ENCODE measurements at places on chromosomes 2 and 18. TPM values are rescaled to one million over a fixed set of nuclear protein-coding genes. Genes with fewer than 3 reads are reported as not detected.

DPP10 gene
- total RNA-seq, result not detected

RGPD6 gene
- total RNA-seq, result 33.9 TPM

CCL20 gene
- not detected for total RNA-seq

E2F6 gene
- 9.2 TPM for total RNA-seq

GALNT14 gene
- total RNA-seq, result 0.26 TPM

KIDINS220 gene
- 71.1 TPM for total RNA-seq

RNF144A gene
- 1.5 TPM for total RNA-seq

ZNF396 gene
- total RNA-seq, result 3.0 TPM

TOGARAM2 gene
- total RNA-seq, result under 0.01 TPM

COL3A1 gene
- total RNA-seq, result 1,561 TPM

POTEJ gene
- total RNA-seq, result not detected

C1GALT1C1L gene
- 0.31 TPM for total RNA-seq
